Mucosa of descending colon (tissue), 3 donors: ENCODE measurements at places on chromosomes 5 and 9.

- DNase-seq, result no peak
Measured at GRCh38 chr5:172952034-172952511, 7.2 kb upstream of the RPL26L1 start.

- no peak for DNase-seq
Measured at GRCh38 chr9:79007701-79008483, 563.9 kb upstream of the TLE4 start.

GRCh38 chr5:107672211-107673038, 1.7 kb upstream of the EFNA5 start:
- peak; percentile 91 for DNase-seq

DNA sequence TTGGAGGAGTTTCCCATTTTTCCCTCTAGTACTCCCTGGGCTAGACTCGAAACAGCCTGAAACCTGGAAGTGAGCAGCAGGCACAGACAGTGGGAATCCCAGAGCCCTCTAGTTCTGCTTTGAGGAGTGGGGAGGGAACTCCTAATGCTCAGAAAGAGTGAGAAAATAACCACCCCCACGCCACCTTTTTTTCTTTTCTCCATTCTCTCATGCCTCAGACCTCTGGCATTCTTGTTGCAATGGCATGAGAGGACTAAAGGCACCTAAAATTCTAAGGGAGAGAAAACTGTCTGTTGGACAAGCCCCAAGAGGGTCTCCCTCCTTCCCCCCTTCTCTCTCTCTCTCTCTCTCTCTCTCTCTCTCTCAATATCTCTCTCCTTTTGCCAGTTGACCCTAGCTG, 15.1 kb upstream of the IRF1 start:
- DNase-seq, result no peak

DNA sequence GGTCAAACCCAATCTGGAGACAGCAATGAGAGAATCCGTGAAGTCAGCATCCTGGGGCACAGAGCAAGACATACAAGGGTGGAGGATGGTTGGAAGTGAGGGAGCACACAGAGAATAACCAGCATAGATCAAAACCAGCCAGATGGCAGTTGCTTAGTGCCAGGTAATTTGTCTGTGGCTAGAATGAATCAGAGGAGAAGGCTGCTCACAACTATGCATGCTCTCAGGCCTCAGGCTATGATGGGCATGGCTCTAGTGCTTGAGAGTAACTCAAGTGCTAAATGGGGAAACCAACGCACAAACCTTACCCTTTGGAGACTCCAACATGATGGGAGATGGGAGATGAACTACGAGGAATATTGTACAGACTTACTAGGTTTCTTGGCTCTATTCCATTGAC, 160.8 kb downstream of the DMRT2 start:
- DNase-seq, result no peak

DNA sequence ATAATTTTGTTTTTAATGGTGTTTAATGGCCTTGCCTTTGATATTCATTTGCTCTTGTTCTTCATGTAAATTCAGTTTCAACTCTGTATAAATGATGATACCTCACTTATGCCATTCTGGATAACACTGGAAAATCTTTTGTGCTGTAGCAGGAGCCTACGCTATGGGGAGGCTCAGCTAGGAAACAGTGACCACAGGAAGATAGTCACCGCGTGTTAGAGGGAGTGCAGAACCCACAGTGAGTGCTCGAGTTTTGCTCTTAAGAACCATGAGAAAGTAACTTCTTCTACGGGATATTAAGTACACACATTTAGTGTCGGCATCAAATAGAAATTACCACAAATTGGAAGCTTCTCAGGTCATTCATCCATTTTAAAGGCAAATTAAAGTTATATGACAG, 143.9 kb downstream of the IRX2 start:
- no peak for DNase-seq

GRCh38 chr9:123893831-123894460, 36.0 kb downstream of the DENND1A start:
- no peak for DNase-seq

- no peak for DNase-seq
Measured at GRCh38 chr5:151053796-151054462, 26.9 kb downstream of the TNIP1 start.
